ENCODE measurements at places on chromosomes 5 and 9.

- no peak for DNase-seq
These were observed 47.7 kb downstream of the PWWP2A start for GRCh38 chr5:160071516-160071915.

GRCh38 chr5:126925482-126925881 lies 104.9 kb downstream of the MARCHF3 start:
- DNase-seq, result no peak

GRCh38 chr5:16889972-16890519 lies 46.0 kb downstream of the MYO10 start:
- DNase-seq, result no peak

- no peak for DNase-seq
These were observed 336.5 kb downstream of the DIRAS2 start for GRCh38 chr9:90306158-90306557.

GRCh38 chr9:8140557-8140956 lies 341.0 kb upstream of the DMAC1 start:
- no peak for DNase-seq

All from CD4-positive, alpha-beta T cell treated with Interleukin-6 at 100 ng/mL for 8 hours (primary cell).